AG09309 (cell line): ENCODE measurements at places on chromosomes 4 and X.
A peak's percentile ranks its signal among the peaks of the same experiment; 100 is the strongest.

GRCh38 chr4:106315476-106315967 lies 487 bp downstream of the TBCK start:
- DNase-seq, result no peak

DNA sequence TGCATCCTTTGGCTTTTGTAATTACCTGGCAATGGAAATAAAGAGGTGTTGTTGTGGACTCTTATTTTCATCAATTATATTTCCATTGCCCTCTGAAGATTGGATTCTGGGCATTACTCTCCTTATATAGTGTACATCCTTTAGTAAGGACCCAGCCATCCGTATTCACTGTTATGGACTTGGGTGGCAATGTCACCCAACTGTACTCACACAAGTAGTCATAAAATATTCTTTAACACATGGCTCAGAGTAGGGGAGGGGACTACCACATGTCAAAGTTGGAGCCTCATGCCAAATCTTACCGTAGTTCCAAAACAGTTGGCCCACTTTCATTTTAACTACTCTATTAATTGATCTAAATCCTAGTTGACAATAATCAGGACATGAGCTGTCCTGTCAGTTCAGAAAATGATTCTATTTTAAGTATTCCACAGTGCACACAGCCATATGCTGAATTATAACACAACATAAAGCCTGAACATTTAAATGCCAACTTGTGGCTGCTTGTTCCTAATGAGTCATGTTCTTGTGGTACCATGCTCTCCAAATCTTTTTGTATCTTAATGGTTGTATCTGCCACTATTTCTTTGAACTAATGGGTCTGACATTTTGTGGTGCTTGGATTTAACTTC lies 4.9 kb downstream of the FRAS1 start:
- no peak for DNase-seq

DNA sequence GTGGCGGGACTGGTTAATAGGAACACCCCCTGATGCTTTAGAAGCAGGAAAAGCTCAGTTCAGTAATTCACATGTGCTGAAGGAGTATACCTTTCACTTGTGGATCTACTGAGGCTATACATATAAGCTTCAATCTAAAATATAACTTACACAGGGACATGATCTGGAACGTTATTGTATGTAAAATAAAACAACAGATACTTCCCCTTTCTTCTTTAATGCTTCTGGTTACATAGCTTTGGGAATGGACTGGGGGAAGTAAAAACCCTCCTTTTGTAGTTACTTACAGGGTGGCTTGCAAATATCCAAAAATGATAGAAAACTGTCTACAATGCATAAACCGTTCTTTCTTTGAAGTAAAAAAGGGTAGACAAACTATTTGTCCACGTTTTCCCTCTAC lies 1.9 kb downstream of the FGG start:
- DNase-seq, result no peak

DNA sequence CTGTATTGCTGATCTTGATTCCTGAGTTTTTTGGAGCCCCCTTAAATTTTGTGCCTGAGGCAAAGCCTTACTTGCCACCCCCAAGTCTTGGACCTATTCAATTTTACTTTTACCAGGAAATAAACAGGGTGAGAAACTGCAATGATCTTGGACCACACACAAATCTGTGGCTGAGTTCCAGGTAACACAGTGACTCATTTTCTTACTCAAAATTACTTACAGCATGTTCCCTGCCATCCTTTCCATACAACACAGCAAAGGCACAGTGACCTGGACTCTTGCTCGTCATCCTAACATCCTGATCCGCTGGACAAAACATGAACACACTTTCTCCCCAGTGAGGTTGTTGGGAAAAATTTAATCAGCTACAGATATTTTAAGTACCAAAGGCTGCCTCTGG lies 60.7 kb upstream of the S100G start:
- DNase-seq, result peak; percentile 7

- no peak for DNase-seq
These were observed 32.1 kb downstream of the RAP1GDS1 start for GRCh38 chr4:98293104-98293887.

- DNase-seq, result no peak
These were observed 219.1 kb upstream of the AMOT start for GRCh38 chrX:113059714-113060113.

GRCh38 chr4:6494431-6495295 lies 22.2 kb upstream of the PPP2R2C start:
- DNase-seq, result no peak

DNA sequence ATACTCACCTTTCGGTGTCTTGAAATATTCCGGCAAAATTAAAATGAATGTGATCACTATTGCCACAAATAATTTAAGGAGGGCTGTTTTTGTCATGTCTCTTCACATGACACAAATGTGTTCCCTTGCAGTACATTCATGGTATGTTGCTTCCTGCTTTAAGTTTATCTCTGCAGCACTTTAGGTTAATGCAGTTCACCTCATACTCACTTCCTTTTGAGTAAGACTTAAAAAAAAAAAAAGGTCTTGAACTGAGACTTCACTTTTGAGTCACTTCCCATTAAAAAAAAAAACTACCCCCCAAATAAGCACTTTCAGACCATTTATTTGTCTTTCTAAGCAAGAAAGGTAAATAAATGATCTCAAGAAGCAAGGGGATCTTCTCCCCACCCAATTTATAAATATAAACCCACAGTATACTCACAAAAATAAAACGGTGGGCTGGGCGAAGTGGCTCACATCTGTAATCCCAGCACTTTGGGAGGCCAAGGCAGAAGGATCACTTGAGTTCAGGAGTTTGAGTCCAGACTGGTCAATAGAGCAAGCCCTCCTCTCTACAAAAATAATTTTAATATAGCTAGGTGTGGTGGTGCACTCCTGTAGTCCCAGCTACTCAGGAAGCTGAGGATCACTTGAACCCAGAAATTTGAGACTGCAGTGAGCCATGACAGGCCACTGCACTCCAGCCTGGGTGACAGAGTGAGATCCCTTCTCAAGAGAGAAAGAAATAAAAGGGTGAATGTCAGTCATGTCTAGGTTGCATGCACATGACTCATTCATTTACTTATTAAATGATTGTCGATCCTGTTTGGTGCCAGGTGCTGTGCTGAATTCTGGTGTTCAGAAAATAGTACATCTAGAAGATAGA lies at the start of gene TMEM156:
Gene TMEM156 (minus strand): TSS at position 192 of the 868 bp plus-strand sequence. CDS start 96 bp downstream, at position 96.
- DNase-seq, result no peak

GRCh38 chr4:163681208-163681821 lies 186.8 kb downstream of the TMA16 start:
- DNase-seq, result no peak

- DNase-seq, result peak; percentile 23
These were observed 7.3 kb downstream of the RPS4X start for GRCh38 chrX:72269671-72270251.

GRCh38 chrX:14594521-14594920 lies 65.2 kb downstream of the GLRA2 start:
- DNase-seq, result no peak

- DNase-seq, result no peak
These were observed 274 bp upstream of the ERVMER34-1 start for GRCh38 chr4:52751487-52751911.

DNA sequence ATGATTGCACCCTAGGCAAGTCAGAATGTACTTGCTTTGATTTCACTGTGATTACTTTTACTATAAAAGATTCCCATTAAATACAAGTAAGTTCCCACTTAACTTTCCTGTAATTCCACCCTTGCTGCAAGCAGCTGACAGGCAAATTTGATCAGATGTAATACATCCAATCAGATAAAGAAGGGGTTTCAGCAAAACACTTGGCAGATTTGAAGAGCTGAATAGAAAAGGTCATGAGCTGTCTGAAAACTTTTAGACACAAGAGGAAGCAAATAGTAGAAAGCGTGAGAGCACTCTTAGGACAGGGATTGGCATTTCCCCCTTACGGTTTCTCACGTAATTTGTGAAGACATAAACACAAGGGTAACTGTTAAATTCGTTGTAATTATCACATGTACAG lies 22.8 kb downstream of the HSD17B13 start:
- no peak for DNase-seq

DNA sequence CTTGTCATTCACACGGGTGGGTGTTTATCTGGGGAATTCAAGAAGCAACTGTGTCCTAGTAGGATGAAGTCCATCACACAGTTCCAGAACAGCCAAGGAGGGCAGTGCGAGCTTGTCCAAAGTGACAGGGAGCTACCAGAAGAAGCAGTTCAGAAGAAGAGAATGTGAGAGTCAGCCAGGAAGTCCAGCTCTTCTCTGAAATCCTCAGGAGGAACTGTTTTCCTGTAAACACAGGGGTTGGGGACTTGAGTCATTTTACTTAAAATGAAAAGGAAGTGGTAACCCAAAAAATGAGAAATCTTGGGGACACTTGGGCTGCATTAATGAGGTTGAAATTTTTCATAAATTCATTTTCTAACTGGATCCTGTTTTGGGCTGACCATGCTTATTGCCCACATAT lies 8.2 kb upstream of the TLR10 start:
- no peak for DNase-seq

GRCh38 chrX:41317477-41318208 lies 16.3 kb upstream of the DDX3X start:
- DNase-seq, result peak; percentile 62

DNA sequence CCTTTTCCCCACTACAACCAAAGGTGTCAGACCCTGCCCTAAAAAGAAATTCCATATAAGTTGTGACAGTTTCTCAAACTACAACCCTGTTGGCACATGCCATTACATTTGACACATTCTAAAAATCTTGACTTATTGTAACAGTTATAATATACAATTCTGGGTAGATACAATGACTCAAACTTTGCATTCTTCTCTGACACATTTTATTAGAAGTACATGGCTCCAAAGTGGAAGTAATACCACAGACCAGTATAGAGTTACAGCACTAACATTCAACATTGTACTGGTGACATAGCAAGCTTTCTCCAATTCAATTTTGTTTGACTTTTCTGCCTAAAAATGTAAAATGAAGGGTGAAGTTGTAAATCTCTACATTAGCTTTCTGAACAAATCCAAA lies 196.6 kb upstream of the ETNPPL start:
- no peak for DNase-seq

DNA sequence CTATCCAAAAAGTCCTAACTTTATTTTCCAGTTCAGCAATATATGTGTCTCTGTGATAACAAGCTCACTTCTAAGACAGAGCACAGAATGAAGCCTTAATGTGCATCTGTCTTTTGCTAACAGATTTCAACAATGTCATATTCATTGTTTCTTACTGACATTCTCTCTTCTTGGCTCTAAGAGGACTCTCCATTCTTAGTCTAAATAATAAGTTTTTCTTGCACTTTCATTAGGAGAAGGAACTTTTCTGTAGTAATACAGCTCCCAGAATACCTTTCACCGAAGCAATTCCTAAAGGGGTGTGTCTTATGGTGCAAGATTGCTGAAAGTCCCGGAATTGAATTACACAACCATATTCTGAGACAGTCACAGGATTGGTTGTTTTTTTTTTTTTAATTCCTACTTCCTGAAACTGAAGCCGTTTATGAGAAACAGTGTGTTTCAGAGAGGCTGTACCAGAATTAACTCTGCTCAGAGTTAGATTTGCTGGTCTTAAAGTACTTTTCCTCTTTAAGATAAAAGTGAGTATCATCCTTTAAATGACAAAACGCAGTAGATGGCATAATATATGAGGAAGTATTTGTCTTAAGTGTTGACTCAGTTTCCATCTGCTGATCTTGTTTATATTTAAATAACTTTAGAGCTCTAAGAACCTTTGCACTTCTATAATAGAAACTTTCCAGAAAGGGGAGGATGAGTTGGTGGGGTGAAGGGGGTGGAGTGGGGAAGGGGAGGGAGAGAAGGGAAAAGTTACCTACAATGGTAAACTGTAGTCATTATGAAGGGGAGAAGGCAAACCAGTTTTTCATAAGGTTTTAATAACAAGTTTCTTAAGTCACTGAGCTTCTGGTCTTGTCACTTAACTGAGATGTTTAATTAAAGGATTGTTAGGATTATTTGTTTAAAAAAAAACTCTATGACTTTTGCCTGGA lies at the start of gene ALPK1:
Gene ALPK1 (plus strand): TSS at position 421 of the 932 bp plus-strand sequence.
- peak; percentile 81 for DNase-seq

DNA sequence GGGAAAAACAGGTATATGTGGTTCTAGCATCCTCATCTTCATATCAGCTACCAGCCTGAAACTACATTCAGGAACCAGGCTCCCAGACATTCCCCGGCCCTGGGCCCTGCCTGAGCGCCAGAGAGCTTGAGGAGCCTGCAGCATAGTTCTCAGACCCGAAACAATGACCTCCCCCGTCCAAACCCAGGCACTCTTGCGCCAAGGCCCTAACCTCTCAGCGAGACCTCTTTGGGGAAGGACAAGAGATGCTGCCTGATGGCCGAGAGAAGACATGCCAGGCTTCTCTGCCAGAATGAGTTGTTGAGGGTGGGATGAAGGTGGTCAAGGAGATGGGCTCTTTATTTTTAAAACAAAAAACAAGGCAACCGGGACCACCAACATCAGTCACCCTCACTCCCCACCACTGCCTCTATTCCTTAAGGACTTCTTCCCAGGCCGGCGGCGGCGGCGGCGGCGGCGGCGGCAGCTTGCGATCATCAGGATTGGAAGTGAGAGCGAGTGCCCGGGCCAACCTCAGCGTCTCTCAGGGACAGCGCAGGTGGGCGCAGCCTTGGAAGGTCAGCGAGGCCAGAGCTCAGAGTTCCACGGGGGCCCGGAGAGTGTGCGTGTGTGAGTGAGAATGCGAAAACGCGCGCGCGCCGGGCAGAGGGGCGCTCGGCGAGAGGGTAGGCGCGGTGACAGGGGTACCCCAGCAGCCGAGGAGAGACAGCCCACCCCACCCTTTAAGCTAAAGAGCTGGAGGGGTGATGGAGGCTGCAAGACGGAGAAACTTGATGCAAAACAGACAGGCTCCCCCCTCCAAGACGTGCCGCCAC lies 601 bp downstream of the INPP4B start:
- no peak for DNase-seq

DNA sequence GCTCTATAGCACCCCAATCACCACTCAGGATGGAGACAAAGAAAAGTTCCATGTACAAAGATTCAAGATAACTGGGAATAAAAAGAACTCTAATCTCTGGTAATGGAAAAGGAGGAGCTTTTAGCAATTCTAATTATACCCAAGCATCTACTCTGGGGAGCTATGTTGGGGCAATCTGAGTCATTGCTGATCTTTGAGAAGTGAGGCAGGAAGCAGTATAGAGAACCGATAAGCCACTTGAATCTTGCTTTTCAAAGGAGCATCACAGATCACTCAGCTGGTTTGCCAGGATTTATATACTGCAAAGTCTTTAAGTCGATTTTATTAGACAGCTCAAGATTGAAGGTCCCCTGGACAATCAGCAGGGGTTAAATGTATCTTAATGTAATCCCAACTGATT lies 220.0 kb downstream of the ENOX2 start:
- DNase-seq, result no peak

DNA sequence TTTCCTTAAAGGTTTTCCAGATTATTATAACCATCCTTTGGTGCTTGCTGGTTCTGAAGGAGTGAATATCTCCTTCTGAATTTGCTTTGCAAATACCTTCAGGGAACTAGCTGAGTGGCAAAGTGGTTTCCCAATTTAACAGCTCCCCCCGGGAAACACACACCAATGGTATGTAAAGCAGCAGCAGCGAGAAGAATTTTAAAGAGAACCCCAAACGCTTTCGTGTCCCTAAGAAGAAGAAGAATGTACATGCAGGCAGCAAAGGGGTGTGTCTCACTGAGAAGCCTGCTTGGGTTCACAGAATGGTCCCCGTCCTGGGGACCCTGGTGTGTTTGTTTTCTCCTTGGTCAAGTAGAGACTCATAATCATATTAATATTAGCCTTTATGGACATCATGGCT lies 4.2 kb upstream of the AKAP17A start:
- no peak for DNase-seq
